ENCODE measurements at places on chromosomes 3 and 15. TPM values are rescaled to one million over a fixed set of nuclear protein-coding genes. Genes with fewer than 3 reads are reported as not detected.
A peak's percentile ranks its signal among the peaks of the same experiment; 100 is the strongest.

GRCh38 chr15:70245932-70246622 is 148.4 kb upstream of the TLE3 start:
- no peaks in the 10 kb centered on the region for H3K4me1 ChIP-seq
- no peaks in the 10 kb centered on the region for H3K36me3 ChIP-seq
- DNase-seq, result no peak
- H3K4me3 ChIP-seq, result no peak overlapping the region
- H3K27me3 ChIP-seq, result no peaks in the 10 kb centered on the region

DNA sequence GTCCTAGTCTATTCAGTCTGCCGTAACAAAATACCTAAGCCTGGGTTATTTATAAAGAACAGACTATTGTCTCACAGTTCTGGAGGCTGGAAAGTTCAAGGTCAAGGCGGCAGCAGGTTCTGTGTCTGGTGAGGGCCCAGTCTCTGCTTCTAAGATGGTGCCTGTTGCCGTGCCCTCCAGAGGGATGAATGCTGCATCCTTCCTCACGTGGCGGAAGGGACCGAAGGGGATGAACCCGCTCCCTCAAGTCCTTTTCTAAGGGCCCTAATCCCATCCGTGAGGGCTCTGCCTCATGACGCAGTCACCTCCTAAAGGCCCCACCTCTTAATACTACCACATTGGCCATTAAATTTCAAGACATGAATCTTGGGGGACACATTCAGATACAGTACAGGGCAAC is 133.7 kb downstream of the CHSY1 start:
- H3K27me3 ChIP-seq, result no peaks in the 10 kb centered on the region
- H3K4me3 ChIP-seq, result no peak overlapping the region
- no peak for DNase-seq
- no peak overlapping the region for H3K27ac ChIP-seq
- H3K36me3 ChIP-seq, result no peaks in the 10 kb centered on the region

DNA sequence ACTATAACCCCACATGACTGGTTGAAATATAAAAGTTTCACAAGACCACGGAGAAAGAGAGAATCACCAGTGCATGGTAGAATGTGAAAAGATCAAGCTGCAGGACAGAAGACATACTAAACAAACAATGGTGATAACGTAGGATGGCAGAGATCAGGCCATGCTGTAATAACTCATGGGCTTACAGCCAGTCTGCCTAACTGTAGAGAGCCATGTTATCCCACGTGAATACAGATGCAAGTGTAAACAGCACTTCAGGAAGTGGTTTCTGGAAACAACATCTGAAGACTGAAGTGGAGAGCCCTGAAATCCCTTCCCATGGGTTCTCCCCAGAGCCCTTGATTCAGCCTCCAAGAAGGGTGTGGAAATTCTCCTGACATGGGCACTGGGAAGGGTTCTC is 103.2 kb upstream of the SLCO2A1 start:
- H3K4me3 ChIP-seq, result no peak overlapping the region
- no peak overlapping the region for H3K27ac ChIP-seq
- H3K36me3 ChIP-seq, result no peaks in the 10 kb centered on the region
- DNase-seq, result no peak
- H3K4me1 ChIP-seq, result no peaks in the 10 kb centered on the region

- no peaks in the 10 kb centered on the region for H3K36me3 ChIP-seq
- peaks cover 27% of the 10 kb centered on the region for H3K4me1 ChIP-seq
- no peaks in the 10 kb centered on the region for H3K27me3 ChIP-seq
- no peak overlapping the region for H3K4me3 ChIP-seq
- no peak for DNase-seq
Measured at GRCh38 chr3:45199837-45200648, 26.0 kb downstream of the TMEM158 start.

DNA sequence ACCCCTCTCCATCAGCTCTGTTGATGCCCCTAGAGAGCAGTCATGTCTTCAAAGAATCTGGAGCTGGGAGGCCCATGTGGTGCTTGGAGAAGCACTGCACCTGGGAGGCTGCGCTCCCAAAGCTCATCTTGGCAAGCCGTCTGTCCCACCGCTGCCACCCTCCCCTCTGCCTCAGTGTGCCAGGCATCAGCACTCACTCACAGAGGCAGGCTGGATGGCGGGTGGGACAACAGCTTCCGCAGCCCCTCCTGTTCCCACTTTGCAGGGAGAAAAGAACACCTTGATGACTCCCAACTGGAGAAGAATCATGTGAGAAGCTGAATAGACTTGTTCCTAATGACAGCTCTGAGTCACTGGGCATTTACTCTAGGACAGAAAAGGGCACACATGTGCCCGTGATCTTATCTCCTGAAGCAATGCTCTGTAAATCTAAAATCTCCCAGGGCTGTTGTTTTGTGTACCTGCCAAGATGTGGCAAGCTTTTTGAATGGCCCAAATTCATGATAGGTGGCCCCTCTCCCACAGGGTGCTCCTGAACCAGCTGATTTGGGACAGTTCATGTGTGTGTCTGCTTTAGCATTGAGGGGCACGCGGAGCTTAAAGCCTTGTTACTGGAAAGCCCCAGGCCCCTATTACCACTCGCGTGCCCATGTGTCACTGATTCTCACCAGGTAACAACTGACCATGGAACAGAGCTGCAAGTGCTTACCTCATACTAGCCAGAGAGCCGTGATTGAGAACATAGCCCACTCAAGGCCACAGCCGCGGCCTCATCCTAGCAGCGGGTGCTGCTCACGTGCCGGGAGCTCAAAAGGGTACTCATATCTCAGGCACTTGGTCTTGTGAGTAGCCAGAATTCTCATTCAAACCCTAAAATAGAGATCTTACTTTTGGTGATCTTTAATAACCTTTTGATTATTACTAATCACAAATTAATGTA is 104.4 kb downstream of the DNAJB8 start:
- no peak overlapping the region for H3K4me3 ChIP-seq
- H3K4me1 ChIP-seq, result peaks cover 16% of the 10 kb centered on the region
- H3K27me3 ChIP-seq, result no peaks in the 10 kb centered on the region
- no peak overlapping the region for H3K27ac ChIP-seq

GRCh38 chr3:47716656-47717055 is 65.0 kb downstream of the SMARCC1 start:
- H3K4me1 ChIP-seq, result no peaks in the 10 kb centered on the region
- H3K36me3 ChIP-seq, result peaks cover 23% of the 10 kb centered on the region
- no peak overlapping the region for H3K27ac ChIP-seq
- no peaks in the 10 kb centered on the region for H3K27me3 ChIP-seq
- DNase-seq, result no peak

DNA sequence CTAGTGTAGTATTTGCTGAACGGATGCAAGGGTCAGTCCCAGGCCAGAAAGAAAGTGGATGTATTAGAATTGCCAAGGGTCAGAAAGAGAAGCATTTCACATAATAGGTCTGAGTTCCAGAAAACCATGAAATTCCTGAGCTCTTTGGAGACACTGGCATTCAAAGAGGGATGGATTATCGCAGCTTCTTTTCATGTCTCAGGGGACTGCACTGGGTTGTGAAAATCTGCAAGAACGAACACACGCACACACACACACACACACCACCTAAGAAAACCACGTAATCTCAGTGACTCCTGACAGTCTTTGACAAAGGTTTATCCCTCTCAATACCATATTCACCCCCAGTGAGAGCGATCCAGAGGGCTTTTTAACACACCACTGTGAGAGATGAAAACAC is 57.9 kb downstream of the TIPARP start:
- H3K4me3 ChIP-seq, result no peak overlapping the region
- no peaks in the 10 kb centered on the region for H3K36me3 ChIP-seq
- no peak for DNase-seq
- H3K27ac ChIP-seq, result no peak overlapping the region
- no peaks in the 10 kb centered on the region for H3K4me1 ChIP-seq
- no peaks in the 10 kb centered on the region for H3K27me3 ChIP-seq

- H3K27ac ChIP-seq, result no peak overlapping the region
- H3K4me3 ChIP-seq, result no peak overlapping the region
- no peaks in the 10 kb centered on the region for H3K27me3 ChIP-seq
- no peak for DNase-seq
Measured at GRCh38 chr15:58498821-58499580, 67.2 kb downstream of the LIPC start.

- no peaks in the 10 kb centered on the region for H3K36me3 ChIP-seq
- peaks cover 28% of the 10 kb centered on the region for H3K4me1 ChIP-seq
- peak overlapping the region; percentile 57 for H3K27ac ChIP-seq
- no peak overlapping the region for H3K4me3 ChIP-seq
- no peaks in the 10 kb centered on the region for H3K27me3 ChIP-seq
Measured at GRCh38 chr3:5022966-5023776, 43.9 kb downstream of the BHLHE40 start.

- H3K36me3 ChIP-seq, result no peaks in the 10 kb centered on the region
- H3K4me1 ChIP-seq, result peaks cover 34% of the 10 kb centered on the region
- DNase-seq, result no peak
- H3K27me3 ChIP-seq, result no peaks in the 10 kb centered on the region
Measured at GRCh38 chr3:105747696-105748095, 121.1 kb downstream of the CBLB start.

GRCh38 chr3:149999421-149999820 is 28.7 kb upstream of the PFN2 start:
- no peaks in the 10 kb centered on the region for H3K4me1 ChIP-seq
- DNase-seq, result no peak
- H3K36me3 ChIP-seq, result no peaks in the 10 kb centered on the region
- H3K4me3 ChIP-seq, result no peak overlapping the region
- no peak overlapping the region for H3K27ac ChIP-seq

- no peak for DNase-seq
- peak overlapping the region; percentile 38 for H3K4me3 ChIP-seq
- peaks cover 13% of the 10 kb centered on the region for H3K4me1 ChIP-seq
- H3K27me3 ChIP-seq, result no peaks in the 10 kb centered on the region
- no peak overlapping the region for H3K27ac ChIP-seq
- no peaks in the 10 kb centered on the region for H3K36me3 ChIP-seq
Measured at GRCh38 chr15:81337713-81338157, 13.8 kb upstream of the STARD5 start.

- peaks cover 21% of the 10 kb centered on the region for H3K4me1 ChIP-seq
- peak overlapping the region; percentile 39 for H3K27ac ChIP-seq
- H3K27me3 ChIP-seq, result no peaks in the 10 kb centered on the region
Measured at GRCh38 chr3:4633078-4634004, 140.2 kb downstream of the ITPR1 start.

GRCh38 chr3:31760654-31761053 is 220.4 kb downstream of the OSBPL10 start:
- no peaks in the 10 kb centered on the region for H3K27me3 ChIP-seq
- H3K36me3 ChIP-seq, result no peaks in the 10 kb centered on the region
- DNase-seq, result no peak
- H3K4me3 ChIP-seq, result no peak overlapping the region

DNA sequence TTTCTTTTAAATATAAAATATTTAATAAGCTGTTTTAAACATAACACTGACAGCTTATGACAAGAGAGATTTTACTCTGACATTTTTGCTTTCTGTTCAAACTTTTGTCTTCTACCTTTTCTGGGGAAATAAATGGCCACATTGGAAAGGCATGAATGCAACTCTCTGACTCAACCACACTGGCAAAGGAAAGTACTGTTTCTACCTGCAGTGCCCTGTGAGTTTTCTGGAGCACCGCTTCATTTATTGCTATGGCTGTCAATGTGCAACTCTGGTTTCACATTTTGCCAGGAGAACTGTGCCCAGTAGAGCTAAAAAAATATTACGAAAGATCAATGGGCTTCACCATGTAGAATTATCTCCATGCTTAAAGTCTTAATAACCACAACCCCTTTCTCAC is 15.1 kb downstream of the PDZRN3 start:
- DNase-seq, result no peak
- no peaks in the 10 kb centered on the region for H3K36me3 ChIP-seq
- H3K27ac ChIP-seq, result no peak overlapping the region
- H3K4me1 ChIP-seq, result peaks cover 85% of the 10 kb centered on the region
- H3K4me3 ChIP-seq, result peak overlapping the region; percentile 35

GASK1A gene
- 37.3 TPM for total RNA-seq

KIF15 gene
- 0.42 TPM for total RNA-seq

KLHL6 gene
- total RNA-seq, result 6.6 TPM

PTX3 gene
- 175 TPM for total RNA-seq

CYP1A1 gene
- not detected for total RNA-seq

RARB gene
- 3.8 TPM for total RNA-seq

TRIM42 gene
- total RNA-seq, result not detected

LRRK1 gene
- total RNA-seq, result 47.1 TPM

DMXL2 gene
- 20.3 TPM for total RNA-seq

CHRM5 gene
- not detected for total RNA-seq
